ENCODE measurements at places on chromosomes 16 and 17. TPM values are rescaled to one million over a fixed set of nuclear protein-coding genes. Genes with fewer than 3 reads are reported as not detected.

Gene EXOSC6
- total RNA-seq, result 41.6 TPM

Gene GGNBP2
- total RNA-seq, result 72.3 TPM

Gene DBNDD1
- 4.9 TPM for total RNA-seq

Gene ABI3
- 1.0 TPM for total RNA-seq

Gene NEK8
- 6.3 TPM for total RNA-seq

Gene CHD9
- total RNA-seq, result 76.6 TPM

Gene NUBP2
- total RNA-seq, result 71.0 TPM

Gene SHCBP1
- total RNA-seq, result 18.7 TPM

Gene GJD3
- total RNA-seq, result not detected

Gene CDRT15L2
- total RNA-seq, result not detected

Gene RNF157
- total RNA-seq, result 50.4 TPM

Gene SPATA22
- total RNA-seq, result not detected

Gene SNRNP25
- 79.1 TPM for total RNA-seq

Gene TP53TG3F
- total RNA-seq, result not detected

Gene CCT6B
- total RNA-seq, result 2.5 TPM

Gene DPEP3
- total RNA-seq, result not detected

Gene NXPH3
- total RNA-seq, result 1.1 TPM

Gene MT1M
- total RNA-seq, result not detected

Gene CMTM1
- 18.4 TPM for total RNA-seq

Gene SPATA20
- total RNA-seq, result 25.8 TPM

Gene MYH8
- total RNA-seq, result not detected

Gene SMARCE1
- total RNA-seq, result 240 TPM

Gene PRSS22
- not detected for total RNA-seq

Gene CDK5R1
- 34.1 TPM for total RNA-seq

Gene ST6GALNAC1
- not detected for total RNA-seq

Gene PDILT
- total RNA-seq, result not detected

Gene NDUFAF8
- 68.2 TPM for total RNA-seq

Gene PRR15L
- not detected for total RNA-seq

Gene UNC13D
- 1.1 TPM for total RNA-seq

Gene PIMREG
- 120 TPM for total RNA-seq
